RWPE1 (cell line): ENCODE measurements at places on chromosomes 12 and 14.

GRCh38 chr12:75545636-75546035 lies 34.2 kb upstream of the KRR1 start:
- no peak for DNase-seq

- DNase-seq, result peak; percentile 53
Observed at GRCh38 chr14:103562179-103562428, 353 bp downstream of the BAG5 start.

DNA sequence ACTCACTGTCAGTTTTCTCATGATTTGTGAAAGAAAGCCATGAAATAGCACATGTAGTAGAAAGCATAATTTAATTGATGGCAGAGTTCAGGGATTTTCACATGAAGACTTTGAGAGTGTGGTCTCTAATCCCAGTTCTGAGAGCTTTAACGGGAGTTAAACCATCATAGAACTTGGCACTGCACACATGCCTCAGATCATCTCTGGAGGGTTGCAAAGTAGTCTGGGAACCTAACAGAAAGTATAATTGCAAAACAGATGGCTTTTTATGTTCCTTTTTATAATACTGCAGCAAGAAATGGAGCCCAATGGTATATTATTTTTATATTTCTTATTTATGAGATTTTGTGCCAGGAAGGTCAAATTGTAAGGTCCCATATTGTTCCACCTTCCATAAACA lies 77.9 kb downstream of the BHLHE41 start:
- DNase-seq, result no peak

DNA sequence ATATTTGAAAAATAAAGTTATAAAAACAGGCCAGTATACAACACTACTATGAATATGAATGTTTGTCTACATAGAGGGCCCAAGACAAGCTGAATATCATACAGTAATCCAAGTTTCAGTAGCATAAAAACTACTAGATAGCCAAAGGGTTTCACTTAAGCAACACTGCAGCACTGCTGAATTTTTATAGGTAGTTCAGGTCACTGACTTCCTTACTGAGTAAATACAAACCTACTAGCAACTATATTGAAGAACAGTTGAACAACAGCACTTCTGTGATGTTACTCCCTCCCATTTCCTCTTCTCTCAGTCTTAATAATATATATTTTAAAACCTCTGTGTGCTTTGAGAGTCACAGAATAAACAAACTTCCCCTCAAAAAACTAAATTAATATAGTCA lies 42.7 kb downstream of the GTF2A1 start:
- no peak for DNase-seq

DNA sequence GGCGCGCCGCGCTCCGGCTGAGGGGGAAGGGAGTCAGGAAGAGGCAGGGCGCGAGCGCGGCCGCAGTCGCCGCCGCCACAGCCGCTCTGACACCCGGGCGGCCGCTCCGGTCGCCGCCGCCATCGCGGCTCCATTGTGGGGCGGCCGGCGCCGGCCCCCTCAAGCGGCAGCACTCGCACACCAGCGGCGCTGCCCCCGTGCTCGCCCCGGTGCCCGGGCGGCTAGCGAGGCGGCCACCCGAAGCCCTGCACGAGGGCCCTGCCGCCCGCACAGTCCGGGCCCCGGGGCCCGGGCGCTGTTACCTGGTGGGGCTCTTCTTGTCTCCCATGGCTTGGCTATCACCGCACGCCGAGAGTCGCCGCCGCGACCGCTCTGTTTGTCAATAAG lies 202 bp downstream of the YAF2 start:
- peak; percentile 12 for DNase-seq

DNA sequence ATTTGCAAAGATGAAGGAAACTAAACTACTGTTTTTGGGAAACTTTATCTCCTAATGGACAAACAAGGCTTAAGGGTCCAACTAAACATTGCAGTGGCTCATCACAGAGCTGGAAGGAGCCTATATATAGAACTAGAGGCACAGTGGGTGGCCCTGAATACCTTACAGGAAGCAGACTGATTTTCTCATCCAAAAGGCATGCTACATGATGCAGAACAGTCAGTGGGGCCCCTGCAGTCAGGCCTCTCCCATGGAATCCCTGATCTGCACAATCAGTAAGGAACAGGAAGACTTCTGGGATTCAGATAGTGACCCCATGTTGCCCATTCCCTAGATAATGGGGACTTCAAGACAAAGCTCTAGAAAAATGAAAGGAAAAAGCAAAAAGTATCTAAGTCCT lies 1.9 kb upstream of the LLPH start:
- peak; percentile 41 for DNase-seq

DNA sequence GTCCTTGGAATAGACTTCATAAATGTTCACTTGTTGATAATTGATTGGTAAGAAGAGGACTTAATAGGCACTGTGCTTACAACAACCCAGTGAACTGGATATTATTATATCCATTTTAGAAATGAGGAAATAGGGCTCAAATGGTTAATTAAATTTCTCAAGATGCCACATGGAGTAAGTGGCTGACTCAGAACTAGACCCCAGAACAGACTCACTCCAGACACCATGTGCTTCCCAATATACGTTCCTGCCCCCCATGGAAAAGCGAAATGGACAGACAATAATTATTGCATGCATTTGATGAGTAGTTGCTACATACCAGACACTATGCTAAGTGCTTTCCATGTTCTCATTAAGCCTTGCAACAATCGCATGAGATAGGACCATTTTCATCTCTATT lies 895 bp upstream of the ANKS1B start:
- DNase-seq, result no peak

- no peak for DNase-seq
Observed at GRCh38 chr12:112413855-112414625, 4.6 kb upstream of the RPL6 start.

DNA sequence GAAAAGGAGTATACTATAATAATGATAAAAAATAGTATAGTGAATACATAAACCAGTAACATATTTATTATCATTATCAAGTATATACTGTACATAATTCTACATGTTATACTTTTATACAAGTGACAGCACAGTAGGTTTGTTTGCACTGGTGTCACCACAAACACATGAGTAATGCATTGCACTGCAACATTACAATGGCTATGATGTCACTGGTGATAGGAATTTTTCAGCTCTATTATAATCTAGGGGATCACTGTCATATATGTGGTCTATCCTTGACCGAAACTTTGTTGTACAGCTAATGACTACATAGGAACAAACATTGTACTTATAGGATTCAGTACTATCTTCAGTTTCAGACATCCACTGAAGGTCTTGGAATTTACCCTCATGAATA lies 165.8 kb upstream of the SYT1 start:
- DNase-seq, result no peak

GRCh38 chr12:25284024-25284423 lies 33.3 kb upstream of the KRAS start:
- DNase-seq, result peak; percentile 3

DNA sequence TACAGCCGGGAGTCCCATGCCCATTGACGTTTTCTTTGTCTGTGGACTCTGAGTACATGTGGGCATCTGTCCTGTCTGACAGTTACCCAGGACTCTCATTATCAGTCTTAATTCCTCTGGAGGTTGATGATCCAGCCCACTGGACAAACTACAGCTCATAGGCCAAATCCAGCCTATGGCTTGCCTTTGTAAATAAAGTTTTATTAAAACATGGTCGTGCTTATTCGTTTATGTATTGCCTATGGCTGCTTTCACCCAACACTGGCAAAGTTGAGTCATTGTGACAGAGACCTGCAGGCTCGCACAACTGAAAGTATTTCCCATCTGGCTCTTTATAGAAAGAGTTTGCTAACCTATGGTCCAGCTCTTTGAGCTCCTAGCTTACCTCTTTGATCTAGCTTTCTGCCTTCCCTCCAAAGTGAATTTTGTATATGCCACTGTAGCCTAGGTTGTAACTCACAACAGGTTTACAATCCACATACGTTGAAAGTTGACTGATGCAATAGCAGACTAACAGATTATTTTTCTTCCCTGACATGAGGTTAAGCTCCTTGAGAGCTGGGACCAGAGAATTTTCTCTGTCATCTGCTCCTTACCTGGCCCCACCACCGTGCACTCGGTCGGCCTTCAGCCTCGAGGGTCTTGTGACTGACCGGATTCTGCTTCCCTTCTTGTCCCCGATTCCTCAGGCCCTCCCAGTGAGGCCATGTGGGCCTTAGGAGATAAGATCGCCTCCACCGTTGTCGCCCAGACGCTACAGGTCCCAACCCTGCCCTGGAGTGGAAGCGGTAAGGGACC lies 57.3 kb downstream of the ACACB start:
- no peak for DNase-seq

DNA sequence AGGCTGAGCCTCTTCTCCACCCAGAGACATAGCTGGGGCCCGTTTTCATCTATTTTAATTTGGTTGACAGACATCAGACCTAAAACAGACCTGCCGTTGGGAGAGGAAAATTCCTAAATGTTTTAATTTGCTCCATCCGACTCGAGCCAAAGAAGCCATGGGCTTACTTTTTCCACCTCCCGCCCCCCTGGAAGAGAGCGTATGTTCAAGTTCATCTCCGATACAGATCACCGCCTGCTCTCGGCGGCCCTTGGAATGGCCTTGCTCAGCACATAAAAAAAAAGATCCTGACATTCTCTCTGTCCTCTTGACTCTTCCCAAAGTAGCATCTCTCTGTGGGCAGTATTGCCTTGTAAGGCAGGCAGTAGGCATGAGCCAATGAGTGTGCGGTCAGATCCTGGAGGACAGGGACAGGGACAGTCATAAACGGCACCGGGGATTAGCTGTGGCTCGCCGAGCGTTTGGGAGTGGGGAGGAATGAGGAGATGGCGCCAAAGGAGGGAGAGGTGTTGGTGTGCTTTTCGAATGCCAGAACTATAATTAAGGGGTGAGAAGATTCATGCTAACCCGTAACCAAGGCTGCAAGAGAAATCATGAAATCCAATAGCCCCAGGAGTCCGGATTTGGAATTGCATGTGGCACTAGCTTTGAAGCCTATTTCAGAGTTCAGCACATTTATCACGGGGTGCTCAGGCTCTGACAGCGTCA lies 47.9 kb upstream of the MEG3 start:
- DNase-seq, result no peak

DNA sequence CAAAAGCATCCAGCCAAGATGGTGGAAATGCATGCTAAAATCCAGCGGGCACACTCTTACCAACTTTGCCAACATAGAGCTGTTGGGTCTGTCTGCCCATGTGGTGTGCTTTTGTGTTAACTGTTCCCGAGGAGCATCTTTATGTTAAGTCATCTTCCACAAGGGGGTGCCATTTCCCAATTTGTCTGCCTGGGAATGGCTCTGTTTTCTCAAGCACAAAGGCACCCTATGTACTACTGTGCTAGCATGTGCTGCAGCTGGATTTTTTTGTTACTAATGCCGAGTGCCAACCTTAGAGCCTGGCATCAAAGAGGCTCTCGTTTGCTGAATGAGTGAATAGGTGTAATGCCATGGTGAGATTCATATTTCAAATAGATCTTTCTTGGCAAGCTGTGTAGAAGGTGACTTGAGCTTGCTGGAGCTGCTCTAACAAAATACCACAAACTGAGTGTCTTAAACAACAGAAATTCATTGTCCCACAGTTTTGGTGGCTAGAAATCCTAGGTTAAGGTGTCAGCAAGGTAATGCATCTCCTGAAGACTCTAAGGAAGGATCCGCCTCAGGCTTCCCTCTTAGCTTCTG lies 74.3 kb downstream of the TRHDE start:
- peak; percentile 7 for DNase-seq

GRCh38 chr12:113161415-113162016 lies 12.0 kb downstream of the CFAP73 start:
- peak; percentile 60 for DNase-seq

- no peak for DNase-seq
Observed at GRCh38 chr12:52836491-52837412, 2.6 kb upstream of the KRT79 start.
